Astrocyte (in vitro differentiated cells and primary cell): ENCODE measurements at places on chromosomes 7 and 10.

- DNase-seq = peak; percentile 26
These were observed 1.3 kb upstream of the FZD8 start for GRCh38 chr10:35643151-35644049.

DNA sequence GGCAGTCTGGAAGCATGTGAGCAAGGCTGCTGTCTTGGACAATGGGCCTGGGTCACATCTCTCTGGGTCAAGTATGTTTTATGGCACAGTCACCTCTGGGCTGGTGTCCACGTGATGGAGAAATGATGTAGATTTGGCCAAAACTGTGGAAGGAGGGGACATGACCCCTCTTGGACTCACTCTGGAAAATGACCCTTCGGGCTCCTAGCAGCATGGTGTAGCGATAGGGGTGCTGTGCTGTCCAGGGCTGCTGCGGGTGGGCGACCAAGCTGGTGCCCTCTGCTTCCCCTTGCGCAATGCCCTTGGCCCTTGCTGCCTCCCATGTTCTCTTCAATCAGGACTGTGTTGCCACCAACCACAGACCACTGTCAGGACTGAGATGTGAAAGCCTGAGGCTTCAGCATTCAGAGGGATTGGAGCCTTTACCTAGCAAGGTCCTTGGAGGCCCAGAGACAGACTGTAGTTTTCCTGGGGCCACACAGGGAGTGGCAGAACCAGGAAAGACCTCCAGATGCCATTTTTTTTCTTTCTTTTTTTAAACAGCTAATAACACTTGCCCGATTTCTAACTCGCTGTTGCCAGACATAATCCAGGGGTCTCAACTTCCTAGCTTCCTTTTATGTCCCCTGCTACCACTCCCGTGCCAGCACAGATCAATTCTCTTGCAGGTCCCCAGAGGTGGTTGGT lies 6.1 kb downstream of the CYP26A1 start:
- DNase-seq = no peak

DNA sequence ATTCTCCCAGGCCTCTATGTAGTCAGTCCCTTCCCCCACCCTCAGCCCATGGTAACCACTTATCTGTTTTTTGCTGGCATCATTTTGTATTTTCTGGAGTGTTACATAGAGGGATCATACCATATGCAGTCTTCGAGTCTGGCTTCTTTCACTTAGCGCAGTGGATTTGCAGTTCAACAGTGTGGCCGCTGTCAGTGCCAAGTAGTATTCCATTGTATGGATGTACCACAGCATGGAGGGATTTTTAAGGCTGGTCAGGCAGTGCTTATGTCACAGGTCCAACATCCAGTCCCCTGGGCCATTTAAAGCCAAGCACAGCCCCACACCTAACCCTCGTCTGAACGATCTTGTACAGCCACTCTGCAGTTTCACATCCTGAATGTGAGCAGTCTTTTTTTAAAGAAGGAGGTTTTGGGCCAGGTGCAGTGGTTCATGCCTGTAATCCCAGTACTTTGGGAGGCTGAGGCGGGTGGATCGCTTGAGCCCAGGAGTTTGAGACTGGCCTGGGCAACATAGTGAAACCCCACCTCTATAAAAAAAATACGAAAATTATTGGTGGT lies 121.8 kb downstream of the CUX1 start:
- no peak for DNase-seq

DNA sequence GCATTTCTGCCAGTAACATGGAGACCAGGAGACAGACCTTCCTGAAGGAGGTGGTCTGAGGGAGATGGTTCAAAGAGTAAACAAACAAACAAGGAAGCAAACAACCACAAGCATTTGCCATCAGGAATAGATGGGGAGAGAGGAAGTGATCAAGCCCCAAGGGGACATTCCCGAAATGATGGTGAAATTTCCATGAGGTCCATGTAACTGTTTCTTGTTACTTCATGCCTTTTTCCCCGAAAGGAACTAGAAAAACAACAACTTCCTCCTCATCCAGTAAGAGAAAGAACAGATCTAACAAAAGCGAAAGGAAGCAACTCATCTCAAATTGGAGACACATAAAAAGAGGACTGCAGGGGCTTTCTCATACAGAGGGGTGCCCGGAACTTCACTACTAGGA lies 152.5 kb upstream of the ZNF32 start:
- no peak for DNase-seq

- peak; percentile 91 for DNase-seq
These were observed 107.0 kb downstream of the VIM start for GRCh38 chr10:17335065-17335464.
